SJSA1 (cell line): ENCODE measurements at places on chromosomes 1 and 21.
A peak's percentile ranks its signal among the peaks of the same experiment; 100 is the strongest.

GRCh38 chr1:214022810-214023425, 35.1 kb downstream of the PROX1 start:
- no peak for DNase-seq

GRCh38 chr1:117120774-117121588, 568 bp downstream of the TRIM45 start:
- DNase-seq, result no peak

DNA sequence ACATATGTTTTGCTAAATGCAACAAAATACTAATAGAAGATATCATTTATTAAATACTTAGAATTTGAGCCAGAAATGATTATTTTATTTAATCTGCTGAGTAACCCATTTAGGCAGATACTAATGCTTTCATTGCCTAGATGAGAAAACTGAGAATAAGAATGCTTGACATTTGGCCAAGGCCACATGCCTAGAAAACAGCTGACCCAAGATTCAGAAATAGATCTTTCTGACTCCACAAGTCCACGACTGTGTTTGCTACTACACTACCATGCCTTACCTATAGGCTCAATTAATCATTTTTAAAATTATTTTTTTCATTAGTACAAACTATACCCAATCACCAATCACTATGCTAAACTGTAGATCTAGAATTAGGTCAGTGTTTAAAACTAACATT, 129.7 kb downstream of the ATP1B1 start:
- DNase-seq, result no peak

DNA sequence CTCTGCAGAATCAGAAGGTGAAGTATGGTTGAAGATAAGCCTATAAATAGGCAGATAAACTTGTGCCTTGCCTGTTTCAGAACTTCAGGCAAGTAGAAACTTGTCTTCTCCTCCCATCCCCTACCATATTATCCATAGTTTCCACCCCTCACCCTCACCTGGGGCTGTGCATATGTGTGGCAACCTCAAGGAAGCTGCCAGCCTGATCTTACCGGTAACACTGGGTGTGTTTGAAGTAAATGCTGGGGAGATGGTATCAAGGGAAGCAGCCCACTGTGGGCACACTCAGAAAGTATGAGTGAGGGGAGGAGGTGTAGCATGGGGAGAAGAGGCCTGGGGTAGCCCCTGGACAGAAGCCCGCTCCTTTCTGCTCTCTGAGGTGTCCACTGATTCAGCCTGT, 14.5 kb downstream of the VANGL2 start:
- DNase-seq, result no peak

DNA sequence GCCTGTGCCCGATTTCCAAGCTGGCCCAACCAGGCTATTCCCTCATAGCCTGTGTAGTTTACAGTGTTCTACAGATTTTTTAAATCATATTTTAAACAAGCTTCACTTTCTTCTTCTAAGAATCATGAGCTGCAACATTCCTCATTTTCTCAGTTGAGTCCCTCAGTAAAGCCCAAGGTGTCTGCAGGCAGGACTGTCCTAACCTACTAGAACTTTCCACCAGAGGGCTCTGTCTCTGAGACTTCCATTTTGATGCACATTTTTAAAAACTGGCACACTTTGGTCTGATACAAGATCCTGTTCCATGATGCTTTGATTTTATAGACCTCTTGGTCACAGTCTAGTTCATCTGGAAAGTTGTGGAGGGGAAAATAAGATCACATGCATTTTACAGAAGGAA, 21.6 kb upstream of the SLAMF6 start:
- DNase-seq, result no peak

DNA sequence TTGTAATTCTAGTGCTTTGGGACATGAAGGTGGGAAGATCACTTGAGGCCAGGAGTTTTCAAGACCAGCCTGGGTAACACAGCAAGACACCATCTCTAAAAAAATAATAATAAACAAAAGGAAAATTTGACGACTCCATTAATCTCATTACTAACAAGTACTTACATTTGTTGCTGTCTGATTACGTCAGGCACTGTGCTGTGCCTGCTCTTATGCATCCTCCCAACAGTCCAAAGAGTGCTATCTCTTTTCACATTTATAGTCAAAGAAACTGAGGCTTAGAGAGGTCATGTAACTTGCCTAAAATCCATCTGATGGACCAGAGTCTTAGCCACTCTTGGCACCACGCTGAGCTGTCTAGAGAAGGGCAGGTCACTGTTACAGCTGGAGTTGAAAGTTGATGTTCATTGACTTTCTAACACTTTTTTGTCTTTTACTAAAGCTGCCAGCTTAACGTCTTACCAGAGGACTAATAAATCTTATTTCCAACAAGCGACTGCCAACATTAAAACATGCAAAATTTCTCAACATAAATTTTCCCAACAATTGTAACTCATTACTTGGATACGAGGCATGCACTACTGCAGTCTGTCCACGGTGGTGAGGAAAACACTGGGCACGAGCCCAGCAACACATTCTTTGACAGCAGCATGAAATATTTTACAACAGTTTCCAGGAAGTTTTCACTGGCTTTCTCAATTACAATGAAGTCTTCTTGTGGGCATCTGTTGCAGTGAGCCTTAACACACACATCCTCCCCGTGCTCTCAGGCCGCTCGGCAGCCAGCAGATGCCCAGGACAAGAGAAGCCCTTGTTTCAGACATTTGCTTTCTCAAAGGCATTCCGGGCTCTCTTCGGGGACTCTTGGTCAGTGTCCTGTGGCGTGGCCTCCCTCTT, 262.9 kb upstream of the PROX1 start:
- DNase-seq, result no peak

DNA sequence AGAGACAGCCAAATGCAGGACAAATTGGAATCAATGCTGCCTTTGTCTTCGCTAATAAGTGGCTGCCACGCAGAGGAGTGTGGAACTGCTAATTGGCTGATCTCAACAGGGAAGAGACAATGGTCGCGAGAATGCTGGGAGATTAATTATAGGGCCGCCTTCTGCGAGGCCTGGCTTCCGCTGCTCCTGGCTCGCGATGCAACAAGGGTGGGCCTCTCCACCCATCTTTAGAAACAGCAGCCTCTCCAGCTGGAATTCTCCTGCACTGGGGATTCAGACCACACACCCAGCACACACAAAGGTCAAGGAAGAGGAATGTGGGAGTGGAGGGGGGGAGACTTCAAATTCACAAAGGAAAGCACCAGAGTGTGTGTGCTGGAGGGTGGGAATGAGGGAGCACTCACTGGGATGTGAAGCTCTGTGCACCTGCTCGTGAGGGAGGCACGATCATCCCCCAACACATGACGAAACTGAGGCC, 200.7 kb upstream of the GRIK3 start:
- peak; percentile 2 for DNase-seq

DNA sequence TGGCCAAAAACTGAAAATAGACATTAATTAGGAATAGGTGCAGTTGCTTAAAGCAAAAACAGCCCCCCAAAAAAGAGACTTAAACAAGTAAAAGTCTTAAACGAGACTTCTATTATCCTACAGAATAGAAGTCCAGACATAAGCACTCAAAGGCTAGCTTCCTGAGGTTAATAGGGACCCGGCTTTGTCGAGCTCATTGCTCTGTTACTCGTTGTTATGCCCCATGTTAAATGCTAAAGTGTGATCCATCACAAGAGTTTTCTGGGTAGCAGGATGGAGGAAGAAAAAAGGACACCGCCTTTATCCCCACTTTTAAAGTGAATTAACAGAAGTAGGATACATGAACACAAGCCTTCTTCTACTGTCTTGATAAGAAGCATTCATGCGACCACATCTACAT, 10.6 kb downstream of the CD1D start:
- DNase-seq, result no peak

- peak; percentile 83 for DNase-seq
Observed at GRCh38 chr1:156677616-156678596, 699 bp upstream of the NES start.

- DNase-seq, result no peak
Observed at GRCh38 chr21:38148046-38148445, 108.7 kb upstream of the KCNJ15 start.

GRCh38 chr1:18166341-18166740, 58.7 kb downstream of the IGSF21 start:
- DNase-seq, result no peak

DNA sequence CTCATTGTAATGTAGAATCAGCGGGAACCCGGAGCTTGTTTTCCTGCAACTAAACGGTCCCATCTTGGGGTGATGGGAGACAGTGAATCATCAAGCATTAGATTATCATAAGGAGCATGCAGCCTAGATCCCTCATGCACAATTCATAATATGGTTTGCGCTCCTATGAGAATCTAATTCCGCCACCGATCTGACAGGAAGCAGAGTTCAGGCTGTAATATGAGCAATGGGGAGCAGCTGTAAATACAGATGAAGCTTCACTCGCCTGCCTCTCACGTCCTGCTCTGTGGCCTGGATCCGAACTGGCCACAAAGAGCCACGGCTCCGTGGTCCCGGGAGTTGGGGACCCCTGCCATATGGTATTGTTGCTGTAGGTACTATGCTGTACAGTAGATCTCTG, 1.6 kb downstream of the IFI44 start:
- peak; percentile 60 for DNase-seq

GRCh38 chr1:199685369-199685768, 342.1 kb upstream of the NR5A2 start:
- peak; percentile 47 for DNase-seq

- no peak for DNase-seq
Observed at GRCh38 chr21:25859235-25859929, 124.6 kb downstream of the GABPA start.

GRCh38 chr1:192966073-192966472, 93.1 kb downstream of the UCHL5 start:
- DNase-seq, result no peak

DNA sequence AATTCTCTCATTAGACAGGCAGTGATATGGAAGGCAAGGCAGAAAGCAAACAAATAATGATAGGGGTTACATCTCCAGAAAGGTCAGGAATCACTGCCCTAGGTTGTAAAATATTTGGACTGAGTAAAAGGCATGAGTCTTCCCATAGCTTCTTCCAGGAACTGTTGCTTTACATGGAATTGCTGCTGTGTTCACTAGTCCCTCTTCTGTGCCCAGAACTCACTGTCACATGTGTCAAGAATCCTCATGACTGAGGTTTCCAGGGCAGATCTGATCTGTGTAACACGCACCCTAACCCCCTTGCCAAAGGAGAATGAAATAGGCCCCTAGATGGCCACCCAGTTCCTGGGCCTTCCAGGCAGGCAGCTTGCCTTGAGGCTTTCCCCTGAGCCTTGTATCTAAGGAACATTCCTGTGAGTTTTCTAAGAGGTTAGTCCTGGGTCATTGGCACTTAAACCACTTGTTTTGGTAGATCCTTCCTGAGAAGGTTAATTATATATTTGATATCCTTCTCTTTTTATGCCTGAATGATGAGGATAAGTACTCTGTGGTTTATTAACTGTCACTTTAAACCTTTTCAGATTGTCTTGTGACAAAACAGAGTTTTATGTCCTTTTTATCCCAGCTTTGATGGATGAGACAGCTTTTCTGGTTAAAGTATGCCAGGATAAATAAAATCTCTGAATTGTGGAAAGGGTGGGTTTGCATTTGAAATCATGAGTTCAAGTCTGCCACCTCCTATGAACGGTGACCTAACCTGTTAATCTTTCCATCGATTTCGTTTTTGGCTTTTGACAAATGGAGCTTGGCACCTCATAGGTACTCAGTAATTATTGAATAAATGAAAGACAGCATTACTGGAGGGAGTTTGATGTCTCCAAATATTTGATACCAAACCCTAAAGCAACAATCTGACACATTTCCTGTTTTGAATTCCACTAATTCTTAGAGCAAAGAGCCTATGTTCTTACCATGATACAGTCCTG, 163.3 kb downstream of the DHRS3 start:
- DNase-seq, result peak; percentile 80

- DNase-seq, result no peak
Observed at GRCh38 chr1:232788235-232788872, 16.9 kb upstream of the MAP10 start.

GRCh38 chr1:116510361-116510760, 60.5 kb downstream of the CD58 start:
- DNase-seq, result no peak

- DNase-seq, result no peak
Observed at GRCh38 chr1:85484264-85484663, 19.3 kb upstream of the DDAH1 start.

DNA sequence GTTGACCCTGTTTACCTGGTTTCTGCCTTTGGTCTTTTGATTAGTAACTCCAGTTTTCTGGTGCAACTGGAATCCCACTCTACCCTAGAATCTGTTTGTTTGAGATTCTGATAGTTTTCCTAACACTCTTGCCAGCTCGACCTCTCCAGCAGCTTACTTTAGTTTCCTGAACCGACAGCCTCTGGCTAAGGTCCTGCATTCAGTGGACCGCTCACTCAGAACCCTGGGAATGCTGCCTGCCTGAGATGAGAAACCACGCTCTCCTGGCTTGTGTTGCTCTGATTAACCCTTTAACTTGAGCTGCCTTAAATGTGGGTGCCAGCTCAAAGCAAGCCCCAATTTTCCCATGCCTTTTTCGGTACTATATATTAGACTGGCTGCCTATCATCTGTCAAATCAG, 45.3 kb upstream of the SIPA1L2 start:
- no peak for DNase-seq

DNA sequence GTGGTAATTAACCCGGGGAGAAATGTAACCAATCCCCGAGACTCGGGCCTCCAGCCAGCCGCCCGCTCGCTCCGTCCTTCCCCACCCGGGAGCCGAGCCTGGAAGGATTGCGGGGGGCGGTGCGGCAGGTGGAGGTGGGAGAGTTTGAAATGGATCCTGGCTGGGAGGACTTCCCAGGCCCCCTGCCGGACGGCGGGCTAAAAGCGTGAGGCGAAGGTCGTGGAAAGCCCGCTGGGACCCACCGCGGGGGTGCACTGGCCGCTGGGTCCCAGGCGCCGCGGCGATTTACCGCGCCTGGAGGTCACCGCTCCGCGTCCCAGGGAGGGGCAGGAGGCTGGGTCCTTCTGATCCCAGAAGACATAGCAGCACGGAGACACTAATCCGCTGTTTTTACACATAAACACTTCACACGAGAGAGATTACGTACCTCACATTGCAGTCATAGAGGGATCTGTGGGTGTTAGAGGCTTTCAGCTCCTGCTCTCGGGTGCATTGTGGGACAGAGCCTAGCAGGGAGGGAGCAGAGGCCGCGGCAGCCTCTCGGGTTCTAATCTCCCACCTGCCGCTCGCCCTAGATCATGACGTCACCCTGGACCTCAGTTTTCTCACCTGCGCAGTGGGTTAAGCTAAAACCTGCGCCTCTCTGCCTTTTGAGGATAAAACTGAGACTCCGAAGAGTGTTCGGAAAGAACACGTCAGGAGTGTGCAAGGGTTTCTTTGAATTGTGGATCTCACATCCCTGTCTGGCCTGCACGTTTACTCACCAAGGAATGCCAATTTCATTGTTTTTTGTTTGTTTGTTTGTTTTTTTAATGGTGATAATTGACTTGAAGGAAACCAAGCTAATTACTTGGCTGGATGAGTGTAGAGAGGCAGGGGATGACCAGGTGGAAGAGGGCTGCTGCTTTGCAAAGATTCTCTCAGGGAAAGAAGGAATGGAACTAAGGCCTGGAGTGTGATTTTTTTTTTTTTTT, 17.1 kb upstream of the TMEM9 start:
- no peak for DNase-seq

DNA sequence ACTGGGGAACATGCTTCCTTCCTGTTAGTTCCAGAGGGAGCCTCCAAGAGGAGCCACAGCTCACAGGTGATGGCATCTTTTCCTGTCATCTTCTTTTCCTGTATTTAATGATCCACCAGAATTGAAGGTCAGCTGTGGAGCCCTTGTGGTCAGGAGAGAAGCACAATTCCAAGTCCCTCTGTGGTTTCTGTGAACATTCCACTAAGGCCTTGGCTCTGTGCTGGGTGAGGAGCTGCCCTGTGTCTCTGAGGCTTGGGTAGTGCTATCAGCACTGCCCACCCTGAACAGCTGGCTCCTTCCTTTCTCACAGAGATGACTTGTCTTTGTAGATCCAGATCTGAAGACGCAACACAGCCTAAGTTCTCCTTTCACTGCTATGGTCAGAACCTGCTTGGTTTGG, 141.9 kb upstream of the MAP1LC3C start:
- DNase-seq, result no peak
